Stimulated activated CD4-positive, alpha-beta T cell treated with anti-CD3 and anti-CD28 coated beads, Interleukin-4, amount 100 ng/mL, for 1 hour (primary cell): ENCODE measurements at places on chromosomes 11 and 22.
A peak's percentile ranks its signal among the peaks of the same experiment; 100 is the strongest.

- no peak for DNase-seq
These were observed 55.1 kb downstream of the PACSIN2 start for GRCh38 chr22:42959576-42960509.

GRCh38 chr11:114291842-114292680 lies 4.1 kb upstream of the NNMT start:
- no peak for DNase-seq

- DNase-seq, result no peak
These were observed 14.7 kb upstream of the XBP1 start for GRCh38 chr22:28815111-28815510.

GRCh38 chr11:29448246-29448877 lies 568.5 kb downstream of the KCNA4 start:
- DNase-seq, result no peak

DNA sequence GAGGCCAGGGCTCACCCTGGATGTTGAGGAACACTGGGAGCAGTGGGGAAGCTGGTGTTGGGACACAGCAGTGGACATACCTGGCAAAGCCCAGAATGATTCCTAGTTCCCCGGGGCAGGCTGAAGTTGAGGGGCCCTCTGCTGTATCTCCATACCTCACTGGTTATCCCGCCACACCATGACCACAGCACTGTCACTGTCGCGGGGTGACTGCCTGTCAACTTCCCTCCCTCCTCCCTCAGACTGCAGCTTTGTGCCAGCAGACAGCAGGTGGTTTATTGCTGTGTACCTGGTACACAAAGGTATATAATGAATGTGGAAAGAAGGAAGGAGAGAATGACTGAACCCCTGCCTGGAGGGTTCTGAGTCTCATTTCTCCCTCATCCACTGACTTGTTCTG lies 318.7 kb downstream of the TMEM135 start:
- no peak for DNase-seq

GRCh38 chr11:86589856-86590589 lies 82.4 kb downstream of the ME3 start:
- no peak for DNase-seq

DNA sequence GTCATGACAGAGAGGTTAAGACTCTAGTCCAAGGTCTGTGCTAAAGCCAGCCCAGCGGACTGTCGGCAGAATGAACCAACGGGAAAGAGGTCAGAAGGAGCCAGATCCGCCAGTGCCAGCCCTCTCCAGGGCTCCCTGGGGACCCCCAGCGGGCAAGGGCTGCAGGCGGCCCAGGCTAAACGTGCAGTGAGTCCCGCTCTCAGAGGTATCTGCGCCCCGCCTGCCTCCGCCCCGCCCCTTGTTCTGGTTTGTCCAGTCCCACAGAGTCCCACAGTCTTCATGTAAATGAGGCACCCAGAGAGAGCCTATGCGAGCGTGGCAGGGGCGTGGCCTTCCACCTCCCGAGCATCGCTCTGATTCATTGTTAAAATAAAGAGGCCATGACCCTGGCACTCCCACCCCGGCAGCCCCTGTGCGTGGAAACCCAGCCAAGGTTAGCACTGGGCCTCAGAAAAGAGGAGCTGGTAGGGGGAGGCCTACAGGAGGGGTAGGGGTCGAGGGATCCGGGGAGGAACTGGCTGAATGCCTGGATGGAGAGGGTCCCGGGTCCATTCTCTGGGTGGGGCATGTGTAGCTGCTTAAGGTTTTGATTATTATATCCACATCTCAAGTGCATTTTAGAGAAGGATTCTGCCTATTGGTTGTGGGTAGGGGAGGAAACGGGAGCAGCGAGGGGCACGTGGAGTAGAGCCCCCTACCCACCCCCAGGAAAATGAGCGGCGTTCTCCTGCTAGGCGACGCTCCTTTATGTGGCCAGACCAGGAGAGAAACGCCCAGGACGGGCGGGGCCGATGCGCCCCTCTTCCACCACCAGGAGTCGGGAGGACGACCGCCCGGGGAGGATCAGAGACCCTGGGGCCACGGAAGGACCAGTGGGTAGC lies at the start of gene TRIOBP:
Gene TRIOBP, plus strand, starts transcription at position 392 of the 881 bp plus-strand sequence. CDS start 4,318 bp downstream, outside the sequence.
- peak; percentile 87 for DNase-seq

- peak; percentile 2 for DNase-seq
These were observed 91.3 kb upstream of the KCNQ1OT1 start for GRCh38 chr11:2791139-2791520.

DNA sequence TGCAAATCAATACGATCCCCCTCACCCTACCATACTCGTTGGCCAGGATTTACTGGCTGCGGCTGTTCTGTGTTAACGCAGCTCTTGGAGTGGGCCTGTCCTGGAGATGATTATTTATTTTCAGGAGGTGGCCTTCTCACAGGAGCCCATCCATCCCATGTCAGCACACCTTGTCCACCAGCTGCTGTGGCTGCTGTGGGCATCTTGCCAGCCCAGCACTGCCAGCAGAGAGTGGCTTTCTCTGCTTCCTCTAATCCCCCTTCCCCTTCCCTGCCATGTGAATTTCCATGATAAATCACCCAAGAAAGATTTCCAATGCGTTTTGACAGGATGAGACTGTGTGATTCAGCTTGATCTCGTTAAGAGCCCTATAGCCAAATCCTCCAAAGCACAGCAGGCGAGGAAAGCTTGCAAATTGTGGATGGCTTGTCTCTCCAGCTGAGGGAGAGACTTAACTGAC lies 309.1 kb upstream of the C11orf87 start:
- DNase-seq, result no peak
